NCI-H187 treated with DMSO at 0.1 percent for 48 hours (cell line): ENCODE measurements at places on chromosomes 7 and 10.

DNA sequence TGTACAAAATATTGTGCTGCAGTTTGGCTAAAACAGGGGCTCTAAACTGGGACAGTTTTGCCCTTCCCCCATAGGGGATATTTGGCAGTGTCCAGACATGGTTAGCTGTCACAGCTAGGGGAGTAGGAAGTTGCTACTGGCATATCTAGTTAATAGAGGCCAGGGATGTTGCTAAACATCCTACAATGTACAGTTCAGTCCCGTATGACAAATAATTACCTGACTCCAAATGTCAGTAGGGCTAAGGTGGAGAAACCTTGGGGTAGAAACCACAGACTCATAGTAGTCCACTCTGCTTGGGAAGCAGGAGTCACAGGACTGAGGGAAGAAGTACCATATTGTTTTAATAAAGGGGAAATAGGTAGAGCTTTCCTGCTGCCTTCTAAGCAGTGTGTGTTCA, 39.8 kb downstream of the WBP1L start:
- no peak for DNase-seq

- no peak for DNase-seq
Observed at GRCh38 chr10:128485701-128486235, 359.5 kb upstream of the MKI67 start.

GRCh38 chr10:38102880-38103279, 8.7 kb downstream of the ZNF37A start:
- DNase-seq, result no peak

DNA sequence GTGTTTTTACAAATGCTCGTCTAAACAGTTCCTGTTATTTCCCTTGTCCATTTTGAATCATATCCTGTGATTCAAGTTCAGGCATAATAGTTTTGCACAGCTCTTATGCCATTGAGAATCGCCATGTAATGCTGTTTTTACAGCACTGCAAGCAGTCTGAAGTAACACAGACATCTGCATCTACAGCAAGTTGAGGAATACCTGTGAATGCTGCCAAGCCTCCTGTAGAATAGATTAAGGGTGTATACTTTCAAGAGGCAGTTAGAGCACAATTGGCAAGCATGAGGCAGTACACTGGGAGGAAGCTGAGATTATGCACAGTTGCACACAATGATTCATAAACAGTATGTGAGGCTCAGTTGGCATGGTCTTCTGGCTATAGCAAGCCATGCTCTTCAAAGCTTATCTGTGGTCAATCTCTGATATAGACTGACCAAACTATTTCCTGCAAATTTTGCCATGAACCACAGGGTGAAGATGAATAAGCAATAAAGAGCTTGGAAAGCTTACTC, 121.9 kb upstream of the AKR1E2 start:
- DNase-seq, result no peak

DNA sequence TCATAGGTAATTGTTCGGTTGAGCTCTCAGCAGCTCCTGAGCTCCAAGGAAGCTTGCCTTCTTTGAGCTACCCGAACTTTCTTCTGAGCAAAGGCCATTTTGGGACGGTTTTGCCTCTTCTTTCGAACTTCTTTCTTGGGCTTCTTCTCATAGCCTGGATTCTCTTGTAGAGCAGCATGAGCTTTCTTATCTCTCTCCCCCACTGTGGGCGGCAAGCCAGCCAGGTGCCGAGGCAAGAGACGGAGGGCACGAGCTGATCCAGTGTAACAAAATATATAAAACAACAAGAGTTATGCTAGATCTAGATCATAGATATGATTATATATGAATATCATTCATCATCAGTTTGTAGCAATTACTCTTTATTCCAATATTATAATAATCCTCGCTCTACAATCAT, 16.5 kb upstream of the KNDC1 start:
- no peak for DNase-seq

- no peak for DNase-seq
Observed at GRCh38 chr10:73625004-73625883, 16.0 kb downstream of the MYOZ1 start.

DNA sequence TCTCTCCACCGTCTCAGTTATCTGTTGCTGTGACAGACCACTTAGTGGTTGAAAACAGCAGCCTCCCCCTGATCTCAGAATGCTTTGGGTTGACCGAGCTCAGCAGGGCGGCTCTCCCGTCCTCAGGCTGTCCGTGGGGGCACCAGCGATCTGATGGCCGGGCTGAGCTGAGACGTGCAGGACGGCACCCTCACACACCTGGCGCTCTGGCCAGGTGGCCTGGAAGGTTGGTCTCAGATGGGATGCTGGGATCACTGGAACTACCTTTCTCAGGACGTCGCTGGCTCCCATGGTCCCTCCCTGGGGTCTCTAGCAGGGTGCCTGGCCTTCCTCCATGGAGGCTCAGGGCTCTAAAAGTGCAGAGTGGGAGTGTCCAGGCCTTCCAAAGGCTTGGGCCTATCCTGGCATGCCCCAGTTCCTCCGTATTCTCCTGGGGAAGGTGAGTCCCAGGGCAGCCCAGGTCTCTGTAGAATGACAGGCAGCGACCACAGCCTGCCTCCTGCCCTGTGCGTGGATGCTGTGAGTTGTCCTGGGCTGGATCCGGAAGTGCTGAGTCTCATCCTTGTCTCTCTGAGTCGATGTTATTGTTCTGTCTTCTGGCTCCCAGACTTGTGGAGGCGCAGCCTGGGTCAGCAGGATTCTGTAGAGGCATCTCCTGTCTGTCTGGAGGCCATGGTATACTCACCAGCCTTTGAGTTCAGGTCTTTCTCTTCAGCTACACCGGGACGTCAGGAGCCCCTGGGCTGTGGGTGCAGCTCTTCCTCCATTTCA, 12.2 kb upstream of the PWWP2B start:
- DNase-seq, result no peak

DNA sequence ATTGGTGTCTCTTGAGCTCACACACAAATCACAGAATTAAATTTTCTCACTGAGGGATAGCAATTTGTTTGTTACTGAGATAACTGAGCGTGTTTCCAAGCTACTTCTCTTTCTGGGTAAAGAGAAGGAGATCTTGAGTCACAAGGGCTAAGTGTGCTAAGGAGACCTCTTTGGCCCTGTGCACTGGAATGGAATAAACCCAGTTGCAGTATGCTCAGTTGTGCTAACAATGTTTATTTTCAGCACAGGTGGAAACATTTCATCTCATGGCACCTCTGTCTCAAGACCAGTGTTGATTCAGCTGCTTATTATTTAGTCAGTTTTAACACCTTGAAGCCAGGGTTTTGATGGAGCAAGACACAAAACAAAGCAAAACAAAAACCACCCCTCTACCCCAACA, 22.5 kb upstream of the UBE2H start:
- no peak for DNase-seq

DNA sequence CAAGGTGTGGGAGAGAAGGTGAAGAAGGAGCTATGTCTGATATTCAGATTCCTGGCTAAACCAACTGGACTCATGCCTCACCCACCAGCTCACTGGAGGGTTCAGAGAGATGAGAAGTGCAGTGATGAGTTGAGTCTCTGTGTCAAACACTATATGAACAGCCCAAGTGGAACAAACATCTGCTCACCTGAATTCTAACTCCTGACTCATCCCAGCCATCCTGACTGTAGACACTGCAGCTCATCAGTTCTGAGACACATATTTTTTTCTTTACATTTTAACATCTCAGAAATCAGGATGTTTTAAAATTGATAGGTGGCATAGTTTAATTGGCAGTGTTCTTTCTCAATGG, 27.3 kb downstream of the GSDME start:
- DNase-seq, result no peak

- DNase-seq, result no peak
Observed at GRCh38 chr7:52863652-52864051, 171.8 kb upstream of the POM121L12 start.

GRCh38 chr10:49369216-49370162, 26.4 kb downstream of the DRGX start:
- no peak for DNase-seq

DNA sequence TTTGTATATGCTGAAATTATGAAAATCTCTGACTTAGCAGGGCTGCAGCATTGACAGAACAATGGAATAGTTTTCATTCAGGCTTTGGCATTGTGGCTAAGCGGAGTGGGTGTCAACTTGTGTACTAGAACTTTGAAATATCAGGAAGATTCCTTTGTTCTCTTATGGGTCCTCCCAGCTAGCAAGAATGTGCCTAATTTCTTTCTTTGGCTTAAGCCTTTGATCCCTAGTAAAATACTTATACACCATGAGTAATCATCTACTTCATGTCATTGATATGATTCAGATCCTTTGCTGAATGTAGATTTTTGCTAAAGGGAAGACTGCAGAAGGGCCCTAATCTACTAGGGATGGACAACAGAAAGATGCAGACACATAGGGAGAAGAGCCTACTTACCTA, 6.2 kb downstream of the AVL9 start:
- DNase-seq, result no peak

DNA sequence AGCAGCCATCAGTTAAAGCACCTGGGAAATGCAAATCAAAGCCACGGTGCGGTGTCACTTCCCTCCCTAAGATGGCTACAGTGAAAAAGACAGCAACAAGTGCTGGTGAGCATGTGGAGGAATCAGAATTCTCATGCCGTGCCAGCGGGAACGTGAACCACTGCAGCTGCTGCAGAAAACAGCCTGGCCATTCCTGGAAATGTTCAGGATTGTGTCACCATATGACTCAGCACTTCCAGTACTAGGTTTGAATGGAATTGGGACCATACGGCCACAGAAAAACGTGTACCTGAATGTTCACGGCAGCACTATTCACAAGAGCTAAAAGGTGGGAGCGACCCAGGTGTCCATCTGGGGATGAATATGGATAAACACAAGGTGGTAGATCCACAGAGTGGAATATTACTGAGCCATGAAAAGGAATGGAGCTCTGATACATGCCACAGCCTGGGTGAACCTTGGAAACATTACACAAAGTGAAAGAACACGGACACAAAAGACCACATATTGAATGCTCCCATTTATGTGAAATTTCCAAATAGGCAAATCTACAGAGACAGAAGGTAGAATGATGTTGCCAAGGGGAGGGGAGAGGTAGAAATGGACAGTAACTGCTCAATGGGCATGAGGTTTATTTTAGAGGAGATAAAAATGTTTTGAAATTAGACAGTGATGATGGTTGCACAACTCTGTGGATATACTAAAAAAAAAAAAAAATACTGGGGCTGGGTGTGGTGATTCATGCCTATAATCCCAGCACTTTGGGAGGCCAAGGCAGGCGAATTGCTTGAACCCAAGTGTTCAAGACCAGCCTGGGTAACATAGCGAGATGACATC, 61.6 kb downstream of the MICALL2 start:
- DNase-seq, result no peak
